ENCODE measurements at places on chromosomes 6 and 20.

DNA sequence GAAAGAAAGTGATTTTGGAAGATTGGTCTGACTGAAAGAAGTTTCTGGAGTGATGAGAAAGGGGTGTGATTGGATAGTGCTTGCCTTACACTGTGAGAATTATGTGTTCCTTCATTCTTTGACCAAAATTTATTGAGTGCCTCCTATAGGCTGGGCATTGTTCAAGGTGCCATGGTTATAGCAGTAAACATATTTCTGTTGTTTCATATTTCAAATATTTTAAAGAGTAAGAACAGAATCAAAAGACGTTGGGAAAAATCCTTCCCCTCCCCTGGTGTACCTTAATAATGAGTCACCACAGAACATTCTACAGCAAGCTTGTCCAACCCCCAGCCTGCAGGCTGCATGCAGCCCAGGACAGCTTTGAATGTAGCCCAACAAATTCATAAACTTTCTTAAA lies 78.6 kb downstream of the GCLC start:
- no peak for DNase-seq

DNA sequence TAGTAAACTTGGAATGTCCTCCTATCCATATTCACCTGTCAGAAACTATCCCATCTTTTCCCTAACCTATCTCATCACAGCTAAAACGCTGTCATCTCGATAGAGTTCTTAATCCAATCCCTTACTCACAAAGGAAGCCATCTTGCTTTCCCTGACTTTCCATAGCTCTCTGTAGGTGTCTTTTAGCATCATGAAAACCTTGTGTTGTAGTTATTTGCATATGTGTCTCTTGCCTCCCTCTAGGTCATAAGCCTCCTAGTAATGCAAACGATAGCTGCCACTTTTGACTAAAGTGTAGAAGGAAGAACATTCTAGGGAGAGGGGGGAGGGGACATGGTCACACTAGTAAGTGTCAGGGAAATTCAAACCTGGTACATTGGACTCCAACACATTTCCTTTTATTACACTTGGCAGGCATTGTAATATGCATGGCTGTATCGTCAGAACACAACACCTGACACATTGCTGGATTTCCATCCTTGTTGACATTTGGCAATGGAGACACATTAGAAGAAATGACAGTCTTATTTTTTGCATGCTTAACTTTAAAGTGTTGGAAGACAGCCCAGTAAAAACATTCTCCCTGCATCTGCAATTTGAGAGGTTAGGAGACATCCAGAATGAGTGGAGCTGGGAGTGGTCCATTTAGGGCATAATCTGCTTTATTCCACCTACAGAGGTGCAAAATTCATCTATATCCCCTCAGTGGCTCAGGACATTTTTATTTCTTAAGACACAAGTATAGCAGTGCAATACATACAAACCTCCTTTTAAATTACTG lies 283.4 kb downstream of the HAO1 start:
- no peak for DNase-seq

- DNase-seq: no peak
Observed at GRCh38 chr6:118679327-118679901, 28.0 kb upstream of the CEP85L start.

GRCh38 chr20:62820208-62820961 lies 3.5 kb downstream of the COL9A3 start:
- DNase-seq: no peak

Measured in HS-5 (cell line).